ENCODE measurements at places on chromosomes 12 and 14. TPM values are rescaled to one million over a fixed set of nuclear protein-coding genes. Genes with fewer than 3 reads are reported as not detected.

- DNase-seq, result no peak
Observed at GRCh38 chr12:10223208-10223607, 10.5 kb downstream of the GABARAPL1 start.

DNA sequence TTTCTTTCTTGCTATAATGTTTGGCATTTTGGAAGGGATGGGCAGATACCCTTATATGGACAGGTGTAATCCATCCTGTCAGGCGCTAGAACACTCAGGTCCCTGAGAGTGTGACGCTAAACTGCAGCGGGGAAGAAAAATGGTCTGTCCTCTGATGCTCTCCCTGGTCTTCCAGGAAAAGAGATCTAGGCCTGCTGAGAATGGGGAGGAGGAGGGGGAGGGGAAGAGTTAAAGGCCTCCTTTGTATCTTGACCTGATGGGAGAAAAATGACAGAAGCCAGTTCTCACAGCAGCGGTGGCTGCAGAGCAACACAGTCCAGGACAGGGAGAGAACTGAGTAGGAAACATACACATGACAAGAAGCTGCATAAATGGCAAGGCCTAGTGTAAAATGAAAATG lies 61.1 kb downstream of the RPS6KA5 start:
- no peak for DNase-seq

STON2 gene
- polyA plus RNA-seq, result 14.0 TPM

ZC2HC1C gene
- 5.7 TPM for polyA plus RNA-seq

- no peak for DNase-seq
Observed at GRCh38 chr12:26919216-26919555, 18.6 kb downstream of the INTS13 start.

DPPA3 gene
- polyA plus RNA-seq, result not detected
